Keratinocyte (primary cell): ENCODE measurements at places on chromosomes 2 and 18. TPM values are rescaled to one million over a fixed set of nuclear protein-coding genes. Genes with fewer than 3 reads are reported as not detected.

GRCh38 chr2:50320721-50321120 lies 711.2 kb downstream of the NRXN1 start:
- H3K4me3 ChIP-seq, result no peak overlapping the region
- H3K27ac ChIP-seq, result no peak overlapping the region
- H3K4me1 ChIP-seq, result no peaks in the 10 kb centered on the region
- no peaks in the 10 kb centered on the region for H3K27me3 ChIP-seq
- H3K36me3 ChIP-seq, result no peaks in the 10 kb centered on the region
- no peak for DNase-seq

ADAM23 gene
- polyA plus RNA-seq, result 1.3 to 3.1 TPM (median 1.8 TPM) in 3 replicates

GRCh38 chr18:51051105-51051712 lies 21.2 kb downstream of the SMAD4 start:
- no peak overlapping the region for H3K4me3 ChIP-seq
- peaks cover 8% of the 10 kb centered on the region for H3K36me3 ChIP-seq
- no peak for DNase-seq
- no peaks in the 10 kb centered on the region for H3K27me3 ChIP-seq
- no peak overlapping the region for H3K27ac ChIP-seq
- H3K4me1 ChIP-seq, result no peaks in the 10 kb centered on the region

- H3K36me3 ChIP-seq, result no peaks in the 10 kb centered on the region
- H3K4me3 ChIP-seq, result no peak overlapping the region
- H3K27ac ChIP-seq, result no peak overlapping the region
- H3K4me1 ChIP-seq, result no peaks in the 10 kb centered on the region
- DNase-seq, result no peak
Measured at GRCh38 chr18:37544217-37544616, 21.4 kb downstream of the CELF4 start.

BAZ2B gene
- 25.1 to 31.3 TPM (median 27.0 TPM) in 3 replicates for polyA plus RNA-seq

BOLL gene
- polyA plus RNA-seq, result not detected in 3 replicates

DNA sequence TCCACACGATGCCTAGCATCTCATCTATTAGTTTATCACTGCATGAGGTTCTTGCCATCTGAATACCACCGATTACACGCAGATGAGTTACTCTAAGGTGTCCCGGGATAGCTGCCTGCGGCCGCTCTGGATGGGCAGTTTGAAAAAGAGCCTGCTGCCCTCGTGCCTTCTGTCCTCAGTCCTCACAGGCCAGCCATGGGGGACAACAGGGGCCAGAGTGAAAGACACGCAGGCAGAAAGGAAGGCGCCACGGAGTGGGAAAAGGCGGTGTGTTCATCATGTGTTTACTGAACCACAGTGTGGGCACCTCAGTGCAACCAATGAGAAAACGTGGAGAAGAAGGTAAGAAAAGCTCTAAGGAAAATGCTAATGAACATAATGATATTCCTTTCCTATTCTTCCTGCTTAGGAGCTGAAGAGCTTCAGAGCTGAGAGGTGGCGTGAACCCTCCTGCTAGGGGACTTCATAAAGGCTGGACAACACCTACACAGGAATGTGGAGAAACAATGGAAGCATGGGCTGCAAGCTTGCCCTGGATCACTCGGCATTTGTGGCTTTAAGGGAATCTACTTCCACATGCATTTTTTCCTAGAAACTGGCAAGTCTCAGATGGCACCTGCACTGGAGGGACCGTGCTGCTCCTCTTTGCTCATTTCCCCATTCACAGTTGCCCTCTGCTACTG lies 50.9 kb downstream of the CABYR start:
- H3K27ac ChIP-seq, result no peak overlapping the region
- peaks cover 15% of the 10 kb centered on the region for H3K4me1 ChIP-seq

- no peaks in the 10 kb centered on the region for H3K27me3 ChIP-seq
- peaks cover 3% of the 10 kb centered on the region for H3K4me1 ChIP-seq
- no peak for DNase-seq
Measured at GRCh38 chr18:74683573-74683972, 85.9 kb downstream of the ZNF407 start.

GRCh38 chr2:134334542-134335353 lies 80.9 kb downstream of the MGAT5 start:
- no peak overlapping the region for H3K27ac ChIP-seq
- no peak for DNase-seq
- H3K36me3 ChIP-seq, result no peaks in the 10 kb centered on the region
- no peaks in the 10 kb centered on the region for H3K4me1 ChIP-seq
- no peaks in the 10 kb centered on the region for H3K27me3 ChIP-seq

GPR155 gene
- 9.7 to 22.0 TPM (median 15.7 TPM) in 3 replicates for polyA plus RNA-seq

DNA sequence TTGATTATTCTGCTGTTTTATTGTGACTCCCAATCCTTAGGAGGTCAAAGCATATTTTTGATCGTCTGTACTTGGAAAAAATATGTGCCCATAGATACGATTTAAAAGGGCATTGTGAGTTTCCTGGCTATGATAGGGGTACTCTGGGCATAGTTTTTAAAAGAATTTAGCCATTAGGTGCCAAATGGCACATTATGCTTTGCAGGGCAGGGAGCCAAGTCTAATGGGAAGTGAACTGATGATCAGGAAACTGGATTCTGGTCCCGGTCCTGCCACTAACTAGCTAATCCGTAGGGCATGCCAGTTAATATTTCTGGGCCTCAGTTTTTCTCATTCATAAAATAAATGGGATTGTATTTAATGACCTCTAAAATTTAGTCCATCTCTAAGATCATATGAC lies 189.3 kb downstream of the LTBP1 start:
- peaks cover 32% of the 10 kb centered on the region for H3K4me1 ChIP-seq
- no peak for DNase-seq
- no peak overlapping the region for H3K4me3 ChIP-seq
- H3K36me3 ChIP-seq, result no peaks in the 10 kb centered on the region
- H3K27me3 ChIP-seq, result no peaks in the 10 kb centered on the region

DNA sequence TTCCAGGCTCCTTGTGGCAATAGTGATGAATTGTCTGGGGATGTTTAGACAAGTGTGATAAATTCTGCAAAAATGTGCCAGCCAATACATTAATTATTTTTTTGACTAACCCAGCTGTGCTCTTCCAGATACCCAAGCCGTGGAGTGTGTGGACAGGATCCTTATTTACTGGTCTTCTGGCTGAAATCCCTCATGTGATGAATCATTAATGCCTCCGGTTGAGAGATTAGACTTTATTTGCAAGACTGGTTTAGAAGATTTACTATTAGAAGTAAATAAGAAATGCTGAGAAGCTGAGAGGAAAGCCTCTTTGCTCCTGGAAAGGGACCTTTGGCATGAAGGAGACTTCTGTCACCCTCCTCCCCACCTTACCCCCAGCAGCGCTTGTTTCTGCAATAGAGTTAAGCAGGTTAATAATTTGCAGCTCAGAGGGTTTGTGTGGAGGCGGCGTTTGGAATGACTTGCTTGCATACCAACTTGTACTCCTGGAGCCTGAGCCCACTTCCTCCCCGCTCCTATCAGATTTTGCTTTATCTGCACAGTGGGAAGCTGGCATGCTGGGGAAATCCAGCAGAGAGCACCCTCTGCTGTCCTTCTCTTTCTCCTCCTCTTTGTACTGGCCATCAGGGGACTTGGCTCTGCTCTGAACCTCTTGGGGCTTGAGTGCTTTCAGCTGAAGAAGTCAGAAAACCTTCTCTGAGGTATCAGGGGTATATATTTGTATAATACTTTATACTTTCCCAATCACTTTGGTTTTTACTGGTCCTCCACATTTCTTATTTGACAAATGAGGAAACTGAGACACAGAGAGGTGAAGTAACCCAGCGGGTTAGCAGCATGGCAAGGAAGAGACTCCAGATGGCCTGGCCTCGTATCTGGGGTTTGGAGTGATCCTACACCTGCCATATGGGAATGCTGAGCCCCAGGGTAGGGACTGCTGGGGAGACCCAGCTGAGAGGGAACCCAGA lies 16.3 kb downstream of the SLC3A1 start:
- no peaks in the 10 kb centered on the region for H3K27me3 ChIP-seq
- H3K4me3 ChIP-seq, result peak overlapping the region; percentile 41
- H3K36me3 ChIP-seq, result no peaks in the 10 kb centered on the region
- peak; percentile 62 for DNase-seq

- H3K36me3 ChIP-seq, result peaks cover 39% of the 10 kb centered on the region
- no peak overlapping the region for H3K4me3 ChIP-seq
- H3K4me1 ChIP-seq, result no peaks in the 10 kb centered on the region
- no peaks in the 10 kb centered on the region for H3K27me3 ChIP-seq
- no peak overlapping the region for H3K27ac ChIP-seq
- DNase-seq, result no peak
Measured at GRCh38 chr18:49582579-49582978, 20.7 kb downstream of the LIPG start.

GRCh38 chr2:160575368-160575767 lies 81.8 kb upstream of the RBMS1 start:
- no peaks in the 10 kb centered on the region for H3K27me3 ChIP-seq
- no peaks in the 10 kb centered on the region for H3K36me3 ChIP-seq
- H3K4me1 ChIP-seq, result peaks cover 29% of the 10 kb centered on the region
- peak overlapping the region; percentile 50 for H3K27ac ChIP-seq
- DNase-seq, result no peak
- H3K4me3 ChIP-seq, result no peak overlapping the region

- no peaks in the 10 kb centered on the region for H3K4me1 ChIP-seq
- no peak overlapping the region for H3K4me3 ChIP-seq
- H3K27me3 ChIP-seq, result no peaks in the 10 kb centered on the region
- H3K36me3 ChIP-seq, result no peaks in the 10 kb centered on the region
Measured at GRCh38 chr2:58959996-58960395, 718.9 kb upstream of the FANCL start.

DNA sequence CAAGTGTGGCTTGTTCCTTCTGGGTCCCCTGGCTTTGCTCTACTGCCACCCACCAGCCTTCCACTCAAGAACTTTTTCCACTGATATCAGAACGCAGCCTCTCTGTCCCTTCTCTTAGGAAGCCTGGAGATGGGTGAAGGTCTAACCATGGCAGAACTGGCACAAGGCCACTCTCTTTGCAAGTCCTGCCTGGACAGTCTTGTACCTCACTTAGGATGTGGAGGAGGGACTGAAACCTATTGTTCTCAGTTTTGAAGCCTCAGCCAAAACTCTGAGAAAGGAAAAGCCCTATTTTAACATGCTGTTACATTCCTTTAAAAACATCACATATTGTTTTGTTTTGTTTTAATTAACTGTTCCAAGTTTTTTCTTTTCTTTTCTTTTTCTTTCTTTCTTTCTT lies 58.9 kb upstream of the NCOA1 start:
- no peaks in the 10 kb centered on the region for H3K27me3 ChIP-seq
- no peaks in the 10 kb centered on the region for H3K36me3 ChIP-seq
- H3K27ac ChIP-seq, result no peak overlapping the region
- no peak overlapping the region for H3K4me3 ChIP-seq
- no peak for DNase-seq

GRCh38 chr18:41982942-41983660 lies 28.1 kb downstream of the PIK3C3 start:
- H3K27ac ChIP-seq, result no peak overlapping the region
- peaks cover 2% of the 10 kb centered on the region for H3K36me3 ChIP-seq
- H3K4me3 ChIP-seq, result no peak overlapping the region
- DNase-seq, result no peak
- H3K27me3 ChIP-seq, result no peaks in the 10 kb centered on the region

DNA sequence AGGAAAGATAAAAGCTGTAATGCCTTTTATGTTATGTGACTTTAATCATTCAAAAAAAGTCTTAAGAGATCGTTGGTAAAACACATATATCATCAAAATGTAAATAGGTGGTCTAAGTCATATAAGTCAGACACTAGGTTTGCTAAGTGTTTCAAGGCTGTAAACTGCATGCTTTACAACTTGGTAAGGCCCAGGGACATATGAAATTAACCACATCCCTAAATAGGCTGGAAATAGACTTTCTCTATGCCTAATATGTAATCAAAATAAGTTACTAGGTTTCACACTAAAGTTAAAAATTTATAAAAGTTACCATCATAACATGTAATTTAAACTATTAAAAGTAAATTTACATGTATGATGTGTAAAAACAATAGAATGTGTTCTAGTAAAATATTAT lies 946.3 kb upstream of the LRATD1 start:
- H3K36me3 ChIP-seq, result no peaks in the 10 kb centered on the region
- peaks cover 4% of the 10 kb centered on the region for H3K4me1 ChIP-seq
- no peak overlapping the region for H3K27ac ChIP-seq
- no peaks in the 10 kb centered on the region for H3K27me3 ChIP-seq

- no peak for DNase-seq
- H3K4me3 ChIP-seq, result no peak overlapping the region
- no peaks in the 10 kb centered on the region for H3K36me3 ChIP-seq
Measured at GRCh38 chr2:55107436-55107835, 57.2 kb upstream of the RTN4 start.

SGPP2 gene
- polyA plus RNA-seq, result 0.76 to 7.3 TPM (median 2.6 TPM) in 3 replicates

DNA sequence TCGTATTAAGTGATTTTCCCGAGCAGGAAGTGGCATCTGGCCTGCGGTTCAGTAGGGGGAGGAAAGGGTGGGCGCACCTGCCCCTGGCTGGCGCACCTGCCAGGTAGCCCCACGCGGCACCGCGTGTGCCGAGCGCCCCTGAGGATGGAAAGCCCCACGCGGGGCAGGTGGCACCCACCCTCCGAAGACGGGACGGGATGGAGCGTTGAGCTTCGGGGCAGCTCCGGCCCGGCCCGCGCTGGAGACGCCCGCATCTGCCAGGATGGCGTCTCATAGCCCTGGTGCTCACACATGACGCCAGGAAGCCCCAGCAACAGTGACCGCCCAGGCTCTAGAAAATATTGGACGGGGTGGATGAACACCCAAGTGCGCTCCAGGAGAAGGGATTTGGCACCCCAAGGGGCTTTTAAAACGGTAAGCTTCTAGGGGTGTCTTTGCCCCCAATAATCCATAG lies 2.5 kb upstream of the NFATC1 start:
- H3K4me1 ChIP-seq, result peaks cover 3% of the 10 kb centered on the region
- no peak overlapping the region for H3K4me3 ChIP-seq
- no peak for DNase-seq
- H3K27ac ChIP-seq, result no peak overlapping the region

LRATD1 gene
- polyA plus RNA-seq, result 4.3 to 5.4 TPM (median 4.6 TPM) in 3 replicates

DNA sequence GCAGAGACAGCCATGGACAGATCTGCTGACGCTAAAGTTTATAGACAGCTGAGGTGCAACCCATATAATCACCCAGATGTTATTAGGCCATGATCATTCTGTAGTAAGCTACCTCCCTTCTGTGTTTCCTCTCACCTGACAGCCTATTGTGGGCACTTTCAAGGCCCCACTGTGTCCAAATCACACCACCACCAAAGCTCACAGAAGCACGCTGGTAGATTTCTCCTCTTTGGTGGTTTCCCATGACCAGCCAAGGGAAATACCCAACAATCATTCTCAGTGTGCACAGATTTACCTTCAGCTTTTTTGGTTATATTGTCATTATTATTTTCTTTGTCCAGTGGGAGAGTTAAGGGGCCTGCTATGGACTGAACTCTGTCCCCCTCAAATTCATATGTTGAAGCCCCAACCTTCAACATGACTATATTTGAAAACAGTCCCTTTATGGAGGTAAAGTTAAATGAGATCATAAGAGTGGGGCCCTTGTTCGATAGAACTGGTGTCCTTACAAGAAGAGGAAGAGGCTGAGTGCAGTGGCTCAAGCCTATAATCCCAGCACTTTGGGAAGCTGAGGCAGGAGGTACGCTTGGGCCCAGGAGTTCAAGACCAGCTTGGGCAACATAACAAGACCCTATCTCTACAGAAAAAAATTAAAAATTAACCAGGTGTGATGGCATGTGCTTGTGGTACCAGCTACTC lies 74.0 kb upstream of the MSH6 start:
- H3K27me3 ChIP-seq, result no peaks in the 10 kb centered on the region
- H3K4me1 ChIP-seq, result no peaks in the 10 kb centered on the region
- no peaks in the 10 kb centered on the region for H3K36me3 ChIP-seq
- H3K27ac ChIP-seq, result no peak overlapping the region
- DNase-seq, result no peak

- no peak overlapping the region for H3K4me3 ChIP-seq
- H3K4me1 ChIP-seq, result peaks cover 24% of the 10 kb centered on the region
- no peak for DNase-seq
- no peaks in the 10 kb centered on the region for H3K36me3 ChIP-seq
Measured at GRCh38 chr2:25996844-25997243, 14.5 kb upstream of the KIF3C start.
